ENCODE measurements at places on chromosomes 2 and 18. TPM values are rescaled to one million over a fixed set of nuclear protein-coding genes. Genes with fewer than 3 reads are reported as not detected.

DNA sequence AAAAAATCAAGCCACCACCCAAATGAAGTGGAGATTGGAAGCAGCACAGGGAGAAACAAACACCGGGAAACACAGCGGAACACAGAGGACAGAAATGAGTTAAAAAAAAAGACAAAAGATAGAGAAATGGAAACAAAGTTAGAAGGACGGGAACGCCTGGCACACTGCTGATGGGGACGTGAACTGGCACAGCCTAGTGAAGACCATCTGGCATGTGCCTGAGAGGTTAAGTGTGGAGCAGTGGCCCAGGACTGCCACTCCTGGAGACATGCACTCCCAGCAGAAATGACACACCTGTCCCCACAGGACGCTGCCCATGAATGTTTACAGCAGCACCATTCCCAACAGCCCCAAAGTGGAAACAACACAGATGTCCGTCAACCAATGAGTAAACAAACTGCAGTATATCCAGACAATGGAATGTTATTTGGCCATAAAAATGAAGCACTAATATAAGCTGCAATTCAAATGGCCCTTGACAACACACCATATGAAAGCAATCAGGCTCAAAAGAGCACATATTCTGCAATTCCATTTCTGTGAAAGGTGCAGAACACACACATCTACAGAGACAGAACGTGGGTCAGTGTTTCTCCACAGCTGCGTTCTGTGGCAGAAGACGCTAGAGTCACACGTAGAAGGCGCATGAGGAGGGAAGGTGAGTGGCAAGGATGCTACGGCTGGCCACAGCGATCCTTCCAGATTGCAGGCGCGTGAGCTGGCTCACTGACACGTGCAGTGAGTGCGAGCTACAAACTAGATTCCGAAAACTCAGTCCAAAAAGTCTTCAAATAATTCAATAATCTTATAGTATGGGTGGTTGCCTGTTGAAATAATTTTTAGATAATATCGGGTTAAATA lies 24.6 kb downstream of the THAP4 start:
- DNase-seq = peak; percentile 83

DNA sequence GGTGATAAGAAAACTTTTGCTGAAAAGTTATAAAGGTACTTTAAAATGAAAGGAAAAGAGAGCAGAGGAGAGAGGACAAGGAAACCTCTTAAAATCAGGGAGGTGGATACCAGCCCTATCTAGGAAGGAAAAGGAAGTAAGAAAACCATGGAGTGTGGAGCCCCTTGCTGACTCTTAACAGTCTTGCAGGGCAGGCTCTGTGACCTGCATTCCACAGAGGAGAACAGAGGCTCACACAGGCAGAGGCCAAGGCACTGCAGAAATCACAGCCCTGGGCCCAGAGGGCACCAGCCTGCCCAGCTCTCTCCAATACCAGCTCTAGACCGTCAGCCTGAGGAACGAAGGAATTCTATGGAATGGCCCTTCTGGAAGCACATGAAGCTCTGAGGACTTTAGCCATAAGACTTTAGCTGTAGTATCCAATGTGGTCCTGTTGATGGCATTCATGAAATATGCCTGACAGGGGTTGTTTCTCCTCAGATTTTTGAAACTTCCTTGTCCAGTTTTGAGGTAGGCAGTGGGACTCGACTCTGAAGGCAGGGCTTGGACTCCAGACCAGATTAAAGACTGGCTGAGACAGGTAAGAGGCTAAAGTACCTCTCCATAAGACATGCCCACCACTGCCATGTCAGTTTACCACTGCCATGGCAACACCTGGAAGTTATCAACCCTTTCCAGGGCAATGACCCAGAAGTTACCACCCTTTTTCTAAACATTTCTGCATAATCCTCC lies 216.3 kb downstream of the ANAPC1 start:
- peak; percentile 53 for DNase-seq

- DNase-seq = no peak
Measured at GRCh38 chr2:241154915-241155314, 4.6 kb downstream of the PPP1R7 start.

DNA sequence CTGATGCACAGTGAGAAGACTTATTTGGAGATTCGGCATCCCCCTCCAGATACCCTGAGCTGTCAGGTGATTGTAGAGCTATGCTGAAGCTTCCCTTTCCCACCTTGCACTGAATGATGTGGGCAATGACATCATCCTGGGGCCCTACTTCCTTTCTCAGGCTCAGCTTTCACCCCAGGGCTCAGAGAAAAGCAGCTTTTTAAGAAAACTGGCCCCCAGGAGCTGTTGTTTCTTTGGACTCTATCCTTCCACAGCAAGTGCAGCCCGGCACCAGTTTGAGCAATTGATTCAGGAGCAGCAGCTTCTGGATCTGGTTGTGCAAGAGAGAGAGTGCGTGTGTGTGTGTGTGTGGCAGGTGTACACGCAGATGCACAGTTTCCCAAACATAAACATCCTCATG lies 251.3 kb downstream of the ANAPC1 start:
- no peak for DNase-seq

DNA sequence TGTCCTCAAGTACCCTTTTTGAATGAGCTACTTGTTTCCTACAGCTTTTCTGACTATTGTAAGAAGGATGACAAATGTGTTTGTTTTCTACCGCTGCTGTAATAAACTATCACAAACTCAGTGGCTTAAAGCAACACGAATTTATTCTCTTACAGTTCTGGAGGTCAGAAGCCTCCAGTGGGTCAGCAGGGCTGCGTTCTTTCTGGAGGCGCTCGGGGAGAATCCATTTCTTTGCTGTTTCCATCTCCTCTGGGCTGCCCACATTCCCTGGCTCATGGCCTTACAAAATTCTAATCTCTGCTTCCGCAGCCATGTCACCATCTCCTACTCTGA lies 128.5 kb downstream of the SPP2 start:
- no peak for DNase-seq

- DNase-seq = no peak
Measured at GRCh38 chr18:22742409-22742808, 190.7 kb upstream of the RBBP8 start.

DNA sequence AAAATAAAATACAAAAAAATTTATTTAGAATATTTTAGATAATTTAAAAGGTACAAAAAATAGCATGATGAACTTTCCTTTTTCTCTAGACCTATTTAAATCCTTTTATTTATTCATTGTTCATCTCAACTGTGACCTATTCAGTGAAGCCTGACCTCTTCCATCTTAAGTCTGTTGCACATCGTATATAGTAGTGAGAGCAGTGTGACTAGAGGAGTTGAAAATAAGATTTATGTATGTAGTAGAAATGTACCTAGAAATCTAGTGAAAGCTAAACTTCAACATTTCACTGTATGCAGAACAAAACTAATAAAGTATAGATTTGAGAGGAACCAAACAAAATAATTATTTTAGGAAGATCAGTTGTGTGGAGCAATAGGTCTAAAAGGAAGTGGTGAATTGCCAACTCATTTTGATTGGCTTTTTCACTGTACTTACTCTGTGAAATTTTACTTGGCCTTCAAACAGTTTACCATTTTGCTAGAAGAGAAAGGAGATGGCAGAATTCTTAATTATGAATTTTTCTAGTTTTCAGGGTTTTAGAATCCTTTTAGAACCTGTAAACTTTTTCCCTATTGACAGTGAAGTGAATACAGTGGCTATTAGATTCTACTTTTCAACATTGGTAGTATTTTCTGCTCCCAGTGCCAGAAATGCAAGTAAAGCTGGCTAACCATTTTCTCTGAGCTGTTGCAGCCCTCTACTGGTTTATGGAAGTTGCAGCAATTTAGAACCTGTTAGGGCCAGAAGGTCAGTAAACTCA lies 11.0 kb downstream of the ANKRD12 start:
- peak; percentile 85 for DNase-seq

- DNase-seq = no peak
Measured at GRCh38 chr18:50027996-50028395, 167.0 kb downstream of the MYO5B start.

DNA sequence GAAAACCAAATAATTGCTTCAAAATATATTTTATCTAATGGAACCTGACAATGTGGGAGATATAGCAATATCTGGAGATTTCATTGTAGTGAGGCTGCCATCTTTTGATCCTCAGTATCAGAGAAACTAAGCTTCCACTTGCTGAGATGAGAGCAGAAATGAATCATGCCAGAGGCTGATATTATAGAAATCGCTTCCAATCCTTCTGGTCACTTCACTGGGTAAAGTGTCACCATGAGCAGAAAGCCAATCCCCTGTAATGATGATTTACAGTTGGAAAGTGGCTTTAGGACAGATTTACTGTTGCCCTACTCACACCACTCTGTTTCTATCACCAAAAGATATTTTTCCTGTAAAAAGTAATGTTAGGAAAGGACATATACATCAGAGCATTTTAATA lies 365.0 kb upstream of the VRK2 start:
- no peak for DNase-seq

GRCh38 chr2:74383254-74383653 lies 3.1 kb upstream of the DCTN1 start:
- peak; percentile 17 for DNase-seq

DNA sequence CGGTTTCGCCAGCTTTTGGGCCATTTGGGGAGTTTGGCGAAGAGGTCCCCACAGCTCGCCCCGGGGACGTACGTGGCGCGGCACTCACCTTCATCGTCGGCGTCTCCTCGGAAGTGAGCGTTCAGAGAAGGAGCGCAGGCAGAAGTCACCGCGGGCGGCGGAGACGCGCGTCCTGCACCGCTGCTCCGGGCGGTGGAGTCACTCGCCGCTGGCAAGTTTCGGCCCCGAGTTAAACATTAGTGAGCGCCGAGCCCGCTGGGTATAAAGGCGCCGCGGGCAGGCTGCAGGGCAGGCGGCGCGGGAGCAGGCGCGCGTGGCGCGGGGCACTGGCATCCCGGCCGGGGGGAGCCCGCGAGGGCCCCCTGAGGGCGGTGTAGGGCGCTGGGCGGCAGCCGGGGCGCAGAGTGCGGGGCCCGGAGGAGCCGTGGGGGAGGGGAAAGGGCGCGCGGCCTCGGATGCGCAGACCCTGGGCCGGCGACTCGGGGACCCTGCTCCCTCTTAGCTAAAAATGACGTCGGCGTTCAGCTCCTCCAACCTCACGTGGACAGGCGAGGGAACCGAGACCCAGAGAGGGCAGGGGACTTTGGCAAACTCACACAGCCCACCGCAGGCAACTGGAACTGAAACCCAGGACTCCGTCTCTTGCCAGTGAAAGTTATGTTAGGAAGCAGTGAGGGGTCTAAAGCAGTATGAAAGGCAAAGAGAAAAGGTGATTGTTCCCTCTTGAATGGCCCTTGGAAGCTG lies at the start of gene DPP4:
DPP4 (minus strand) TSS at position 328 of the 744 bp plus-strand sequence; CDS start at position 94, 234 bp downstream.
- peak; percentile 59 for DNase-seq

DNA sequence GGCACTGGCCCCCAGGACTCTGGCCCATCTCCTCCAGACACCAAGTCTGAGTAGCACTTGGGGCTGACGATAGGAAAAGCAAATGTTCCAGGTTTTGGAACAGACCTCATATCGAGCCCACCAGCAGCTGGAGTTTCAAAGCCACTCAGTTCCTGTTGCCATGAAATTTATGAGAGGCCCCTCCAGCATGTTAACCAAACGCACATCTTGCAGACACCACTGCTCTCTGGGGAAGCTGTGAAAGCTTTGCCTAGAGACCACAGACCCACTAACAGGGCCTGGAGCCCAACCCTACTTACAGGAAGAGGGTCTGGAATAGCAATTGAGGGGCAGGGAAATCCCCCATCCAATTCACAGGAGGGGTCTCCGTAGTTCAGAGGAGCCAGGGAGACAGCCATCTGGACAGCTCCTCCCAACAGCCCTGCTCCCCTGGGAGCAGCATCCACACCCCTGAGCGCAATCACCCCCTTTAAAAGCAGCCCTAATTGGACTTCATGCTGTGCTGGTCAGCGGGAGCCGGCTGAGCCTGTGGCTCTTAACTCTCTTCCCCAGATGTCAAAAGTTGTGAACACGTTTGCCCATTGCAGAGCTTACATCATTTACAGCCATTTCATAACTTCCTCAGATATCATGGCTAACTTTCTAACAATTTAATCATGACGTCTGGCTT lies 81.3 kb downstream of the TGFA start:
- DNase-seq = no peak

GRCh38 chr18:55997151-55997561 lies 409.2 kb upstream of the TCF4 start:
- DNase-seq = peak; percentile 31

DNA sequence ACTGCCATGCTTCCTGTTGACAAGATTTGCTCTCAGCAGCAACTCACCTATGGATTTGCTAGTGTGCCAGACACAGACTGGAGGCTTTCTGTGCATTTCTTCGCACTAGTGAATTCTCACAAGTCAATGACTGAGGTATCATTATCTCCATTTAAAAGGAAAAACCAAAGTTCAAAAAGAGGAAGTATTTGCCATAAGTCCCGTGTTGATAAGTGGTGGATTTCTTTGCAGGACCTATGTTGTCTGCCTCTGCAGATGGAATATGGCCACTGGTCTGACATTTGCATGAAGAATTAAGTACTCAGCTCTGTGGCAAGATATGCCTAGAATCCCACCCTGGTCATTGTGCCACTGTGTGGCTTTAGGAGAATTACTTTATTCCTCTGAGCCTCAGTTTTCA lies 299.6 kb downstream of the PAX3 start:
- no peak for DNase-seq

DNA sequence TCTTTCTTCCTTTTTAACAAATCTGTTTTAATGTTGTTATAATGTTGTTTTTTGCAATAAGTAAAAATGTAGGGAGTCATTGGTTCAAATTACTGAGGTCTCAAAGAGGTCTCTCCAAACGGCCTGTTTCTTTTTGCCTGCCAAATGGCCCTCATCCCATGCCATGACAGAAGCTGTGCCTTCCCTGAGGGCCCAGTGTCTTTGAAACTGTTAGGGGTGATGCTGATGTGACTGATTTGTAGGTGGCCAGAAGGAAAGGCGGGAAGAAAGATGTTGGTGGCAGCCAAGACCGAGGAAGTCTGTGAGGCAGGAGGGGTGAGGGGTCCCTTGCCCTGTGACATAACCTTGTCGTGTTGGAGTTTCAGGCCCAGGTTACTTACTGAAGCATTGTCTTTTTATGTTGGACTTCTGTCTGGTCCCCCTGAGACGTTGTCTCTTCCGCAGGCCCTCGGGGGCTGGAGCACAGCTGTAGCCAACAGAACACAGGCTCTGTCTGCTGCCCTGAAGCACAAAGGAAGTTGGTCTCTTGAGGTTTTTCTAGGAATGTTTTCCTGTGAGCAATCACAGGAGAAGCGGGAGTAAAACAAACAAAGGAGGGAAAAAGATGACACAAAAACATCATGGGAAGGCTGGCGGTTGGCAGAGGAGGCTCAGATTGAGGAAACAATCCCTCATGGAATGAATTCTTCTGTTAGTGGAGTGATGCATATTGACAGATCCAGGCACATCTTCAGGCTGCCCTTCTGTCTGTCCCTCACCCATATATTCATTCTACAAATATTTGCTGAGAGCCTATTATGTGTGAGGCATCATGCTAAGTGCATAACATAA lies 4.9 kb upstream of the ST3GAL5 start:
- no peak for DNase-seq

GRCh38 chr2:43484323-43484930 lies 111.4 kb downstream of the THADA start:
- DNase-seq = no peak

GRCh38 chr2:105034170-105034569 lies 3.7 kb upstream of the MRPS9 start:
- no peak for DNase-seq

Gene PSMA8
- not detected for total RNA-seq

Gene MPPE1
- 71.4 TPM for total RNA-seq

Gene RAX
- total RNA-seq = not detected

Gene ALPP
- total RNA-seq = 25.8 TPM

Gene REG3A
- total RNA-seq = not detected

Gene PLB1
- 5.3 TPM for total RNA-seq

Gene MBD5
- total RNA-seq = 140 TPM

Measured in lung (tissue), 17 donors.